NCI-H226 (cell line): ENCODE measurements at places on chromosomes 4 and X.
A peak's percentile ranks its signal among the peaks of the same experiment; 100 is the strongest.

- no peak for DNase-seq
Observed at GRCh38 chr4:5905714-5906113, 12.8 kb upstream of the CRMP1 start.

DNA sequence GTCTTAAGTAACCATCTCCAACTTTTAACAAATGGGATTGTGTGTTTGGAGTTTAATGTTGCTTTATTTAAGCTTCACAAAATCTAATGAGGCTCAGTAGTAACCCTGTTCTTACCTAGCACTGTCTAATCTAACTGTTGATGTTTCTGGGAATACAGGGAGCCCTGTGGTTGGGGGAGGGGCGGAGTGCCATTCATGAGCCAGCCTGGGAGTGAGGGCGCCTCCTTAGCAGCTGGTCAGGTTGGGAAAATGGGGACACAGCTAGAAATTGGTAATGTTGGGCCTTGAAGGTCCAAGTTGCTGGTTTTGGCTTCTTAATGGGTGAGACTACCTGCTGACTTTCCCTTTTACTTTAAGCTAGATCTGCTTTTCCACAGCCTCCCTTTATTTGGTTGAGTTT lies 22.9 kb upstream of the TADA2B start:
- DNase-seq: no peak

GRCh38 chr4:150387981-150388380 lies 194.0 kb upstream of the MAB21L2 start:
- no peak for DNase-seq

- peak; percentile 25 for DNase-seq
Observed at GRCh38 chr4:121428721-121429120, 47.9 kb upstream of the QRFPR start.

DNA sequence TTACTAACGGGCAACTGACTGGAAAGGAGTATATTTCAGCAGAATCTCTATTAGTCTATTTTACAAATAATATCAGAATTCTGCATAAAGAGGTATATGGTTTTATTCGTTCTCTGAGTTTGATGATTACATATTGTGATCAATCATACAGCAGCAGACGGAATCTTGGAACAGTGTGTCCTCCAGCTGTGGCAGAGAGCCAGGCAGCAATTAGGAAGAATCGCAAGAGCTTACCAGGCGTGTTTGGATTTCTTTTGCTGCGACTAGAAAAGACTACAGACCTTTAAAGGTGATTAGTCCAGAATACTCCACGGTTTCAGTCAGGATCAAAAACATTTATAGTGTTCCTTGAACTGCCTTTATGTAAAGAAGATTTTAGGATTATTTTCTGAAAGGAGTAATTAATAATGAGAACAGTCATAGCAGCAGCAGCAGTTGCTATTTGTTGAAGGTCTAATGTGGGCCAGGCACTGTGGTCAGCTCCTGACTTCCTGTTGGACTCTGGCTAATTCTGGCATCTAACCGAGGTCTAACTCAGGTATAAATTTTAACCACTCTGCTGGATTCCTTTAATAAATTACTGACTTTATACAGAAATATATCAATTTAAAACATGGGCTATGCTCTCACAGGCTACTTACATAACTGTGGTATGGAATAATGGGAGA lies 225.3 kb upstream of the CXorf66 start:
- DNase-seq: no peak

DNA sequence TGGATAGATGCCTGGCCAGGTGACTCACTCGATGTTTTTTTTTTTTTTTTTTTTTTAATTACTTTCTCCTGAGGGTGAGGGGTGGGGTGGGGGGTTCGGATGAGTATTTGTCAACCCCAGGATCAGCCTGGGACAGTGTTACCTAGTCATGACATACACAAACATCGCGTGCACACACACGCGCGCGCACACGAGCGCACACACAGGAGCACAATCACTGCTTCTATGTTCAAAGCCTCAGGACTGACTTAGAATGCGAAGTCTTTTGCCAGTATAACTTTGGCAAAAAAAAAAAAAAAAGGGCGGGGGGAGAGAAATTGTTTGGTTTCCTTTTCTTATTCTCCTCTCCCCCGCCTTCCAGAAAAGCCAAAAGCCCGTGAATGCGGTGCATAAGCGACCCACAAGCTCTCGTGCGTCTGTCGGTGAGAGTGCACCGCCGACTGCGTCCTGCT lies 115.0 kb upstream of the TEX13C start:
- no peak for DNase-seq

- no peak for DNase-seq
Observed at GRCh38 chrX:14883826-14884225, 10.6 kb downstream of the MOSPD2 start.

GRCh38 chr4:182955411-182955810 lies 38.2 kb upstream of the DCTD start:
- DNase-seq: no peak

DNA sequence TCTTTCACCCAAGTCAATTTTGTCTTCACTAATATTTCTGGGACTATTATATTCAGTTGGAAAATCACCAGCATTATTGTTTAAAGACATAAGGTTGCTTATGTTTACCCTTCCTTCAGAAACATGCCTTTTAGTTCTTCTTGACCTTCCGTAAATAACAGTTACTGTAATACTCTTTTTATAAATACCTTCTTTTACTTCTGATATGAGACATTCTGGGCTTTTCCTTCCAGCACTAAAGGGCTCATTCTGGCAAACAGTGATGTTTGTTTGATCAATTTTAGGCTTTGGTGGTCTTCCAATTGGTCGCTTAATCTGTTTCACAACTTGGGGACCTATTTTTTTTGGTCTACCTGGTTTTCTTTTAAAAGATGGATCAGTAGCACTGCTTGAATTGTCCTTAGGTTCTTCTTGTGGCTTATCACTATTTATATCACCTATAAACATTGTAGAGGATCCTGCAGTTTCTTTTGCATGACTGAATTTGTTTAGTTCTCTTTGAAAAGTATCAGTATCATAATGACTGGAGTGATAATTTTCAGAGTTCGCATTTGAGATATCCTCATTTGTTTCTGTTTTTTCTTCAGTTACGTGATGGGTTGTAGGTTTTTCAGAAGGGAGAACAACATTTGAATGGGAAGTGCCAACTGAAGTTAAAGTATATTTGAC lies 64.8 kb downstream of the NCAPG start:
- no peak for DNase-seq

- DNase-seq: no peak
Observed at GRCh38 chrX:15301924-15302323, 13.5 kb downstream of the ASB11 start.

GRCh38 chr4:54668014-54668611 lies 10.4 kb downstream of the KIT start:
- no peak for DNase-seq

DNA sequence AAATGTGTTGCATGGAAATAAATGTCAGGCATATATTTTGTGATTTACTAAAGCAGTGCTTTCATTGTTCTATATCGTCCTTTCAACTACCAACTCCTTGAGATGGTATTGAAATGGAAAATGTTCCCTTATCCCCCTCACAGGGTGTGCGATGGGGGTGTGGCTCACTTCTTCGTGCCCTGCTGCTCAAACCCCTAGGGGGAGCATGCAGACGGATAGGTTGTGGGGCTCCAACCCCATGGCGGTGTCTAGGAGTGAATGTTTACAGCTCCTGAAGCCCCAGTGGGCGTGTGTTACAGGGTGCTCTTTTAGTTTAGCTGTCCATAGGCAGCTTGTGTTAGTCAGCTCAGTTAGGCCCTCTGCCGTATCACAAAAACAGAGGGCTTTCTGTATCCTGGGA lies 287.7 kb upstream of the EMCN start:
- no peak for DNase-seq

DNA sequence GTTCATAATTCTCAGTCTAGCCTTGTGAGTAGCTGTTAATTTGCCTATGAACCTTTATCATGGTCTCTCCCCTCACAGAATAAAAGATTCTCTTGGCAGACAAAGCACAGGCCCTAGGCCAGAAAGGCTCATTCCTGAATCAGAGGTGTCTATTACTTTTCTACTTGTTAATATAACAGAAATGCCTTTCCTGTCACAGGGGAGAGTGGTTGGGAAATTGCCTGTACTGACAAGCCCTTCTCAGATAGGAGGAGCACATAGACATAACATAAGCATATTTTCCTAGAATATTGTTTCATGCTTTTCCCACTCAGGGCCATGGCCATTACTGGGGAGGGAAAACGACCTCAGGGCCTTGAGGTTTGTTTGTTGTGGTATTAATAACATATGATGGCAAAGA lies 308.3 kb downstream of the BMPR1B start:
- peak; percentile 37 for DNase-seq

DNA sequence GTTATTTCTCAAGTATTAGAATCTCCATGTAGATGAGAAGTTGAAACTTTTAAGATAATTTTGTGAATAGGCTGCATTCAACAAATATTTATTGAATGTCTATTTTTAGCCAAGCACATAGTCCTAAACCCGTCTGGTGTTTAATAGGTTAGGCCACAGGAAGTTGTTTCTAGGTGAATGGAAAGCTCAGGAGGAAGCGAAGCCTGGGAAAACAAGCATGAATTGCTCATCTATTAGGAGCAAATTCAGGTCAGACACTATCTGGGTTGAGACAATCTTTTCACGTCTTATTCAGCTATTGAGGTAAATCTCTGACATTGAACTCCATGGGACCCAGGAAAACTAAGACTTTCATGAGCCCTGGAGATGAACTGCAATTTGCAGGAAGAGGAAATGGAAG lies 43.1 kb upstream of the FREM3 start:
- DNase-seq: no peak

DNA sequence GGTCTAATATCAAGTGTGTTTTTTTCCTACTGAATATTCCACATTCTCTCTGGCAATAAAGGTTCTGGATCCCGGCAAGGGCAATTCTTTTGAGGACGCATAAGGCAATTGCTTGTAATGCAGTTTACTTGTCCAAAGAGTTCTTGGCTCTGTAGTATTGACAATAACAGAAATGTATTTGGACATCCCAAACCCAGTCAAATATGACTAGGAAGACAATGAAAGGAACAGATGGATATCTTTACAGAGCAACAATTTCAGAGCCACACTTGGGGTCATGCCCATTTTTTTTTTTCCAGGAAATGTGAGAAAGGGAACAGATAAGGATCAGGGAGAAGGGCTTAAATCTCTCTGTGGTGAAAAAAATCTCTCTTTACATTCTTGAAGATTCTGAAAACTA lies 12.2 kb downstream of the GK2 start:
- DNase-seq: no peak

DNA sequence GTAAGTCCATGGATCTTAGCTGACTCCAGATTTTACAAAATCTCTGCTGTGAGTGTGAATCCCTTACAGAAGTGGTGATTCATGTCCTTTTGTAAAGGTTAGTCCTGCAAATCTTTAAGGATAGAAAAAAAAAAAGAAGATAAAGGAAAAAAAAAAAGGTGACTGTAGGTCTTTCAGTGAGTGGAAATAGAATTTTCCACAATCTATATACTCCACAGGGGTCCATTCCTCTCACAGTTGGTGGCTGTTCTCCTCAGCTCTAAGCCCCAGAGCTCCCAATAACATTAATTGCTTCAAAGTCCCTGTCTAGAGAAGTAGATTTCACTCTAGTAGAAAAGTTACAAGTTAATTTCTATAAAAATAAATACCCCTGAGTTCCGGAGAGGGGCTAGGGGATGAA lies 189.1 kb downstream of the NDST4 start:
- no peak for DNase-seq

DNA sequence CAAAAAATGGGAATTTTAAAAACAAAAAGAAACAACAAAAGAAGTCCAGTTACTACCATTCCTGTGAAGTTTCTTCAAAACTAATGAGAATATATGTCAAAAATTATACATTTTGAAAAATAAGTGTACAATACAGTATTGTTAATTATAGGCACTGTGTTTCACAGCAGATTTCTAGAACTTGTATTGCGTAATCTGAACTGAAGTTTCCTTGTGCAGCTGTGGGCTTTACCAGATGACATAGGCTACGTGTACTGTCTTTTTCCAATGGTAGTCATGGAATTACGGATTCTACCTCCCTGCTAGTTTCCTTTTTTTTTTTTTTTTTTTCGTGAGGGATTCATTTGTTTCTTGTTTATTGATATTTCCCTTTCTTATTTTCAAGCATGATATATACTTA lies 113.8 kb upstream of the GABRA2 start:
- DNase-seq: no peak

DNA sequence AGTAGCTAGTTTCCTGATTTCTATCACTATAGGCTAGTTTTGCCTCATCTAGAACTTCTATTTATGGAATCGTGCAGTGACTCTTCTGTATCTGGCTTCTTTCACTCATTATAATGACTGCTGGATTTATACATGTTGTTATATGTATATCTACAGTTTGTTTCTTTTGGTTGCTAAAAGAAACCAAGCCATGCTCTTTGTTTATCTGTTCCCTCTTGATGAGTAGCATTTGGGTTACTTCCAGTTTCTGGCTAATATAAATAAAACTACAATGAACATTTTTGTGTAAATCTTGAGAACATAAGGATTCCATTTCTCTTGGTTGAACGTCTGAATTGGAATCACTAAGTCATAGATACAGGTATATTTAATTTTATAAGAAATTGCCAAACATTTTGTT lies 73.9 kb downstream of the ARHGAP24 start:
- DNase-seq: no peak

- peak; percentile 9 for DNase-seq
Observed at GRCh38 chr4:186844059-186844681, 120.5 kb upstream of the FAT1 start.

DNA sequence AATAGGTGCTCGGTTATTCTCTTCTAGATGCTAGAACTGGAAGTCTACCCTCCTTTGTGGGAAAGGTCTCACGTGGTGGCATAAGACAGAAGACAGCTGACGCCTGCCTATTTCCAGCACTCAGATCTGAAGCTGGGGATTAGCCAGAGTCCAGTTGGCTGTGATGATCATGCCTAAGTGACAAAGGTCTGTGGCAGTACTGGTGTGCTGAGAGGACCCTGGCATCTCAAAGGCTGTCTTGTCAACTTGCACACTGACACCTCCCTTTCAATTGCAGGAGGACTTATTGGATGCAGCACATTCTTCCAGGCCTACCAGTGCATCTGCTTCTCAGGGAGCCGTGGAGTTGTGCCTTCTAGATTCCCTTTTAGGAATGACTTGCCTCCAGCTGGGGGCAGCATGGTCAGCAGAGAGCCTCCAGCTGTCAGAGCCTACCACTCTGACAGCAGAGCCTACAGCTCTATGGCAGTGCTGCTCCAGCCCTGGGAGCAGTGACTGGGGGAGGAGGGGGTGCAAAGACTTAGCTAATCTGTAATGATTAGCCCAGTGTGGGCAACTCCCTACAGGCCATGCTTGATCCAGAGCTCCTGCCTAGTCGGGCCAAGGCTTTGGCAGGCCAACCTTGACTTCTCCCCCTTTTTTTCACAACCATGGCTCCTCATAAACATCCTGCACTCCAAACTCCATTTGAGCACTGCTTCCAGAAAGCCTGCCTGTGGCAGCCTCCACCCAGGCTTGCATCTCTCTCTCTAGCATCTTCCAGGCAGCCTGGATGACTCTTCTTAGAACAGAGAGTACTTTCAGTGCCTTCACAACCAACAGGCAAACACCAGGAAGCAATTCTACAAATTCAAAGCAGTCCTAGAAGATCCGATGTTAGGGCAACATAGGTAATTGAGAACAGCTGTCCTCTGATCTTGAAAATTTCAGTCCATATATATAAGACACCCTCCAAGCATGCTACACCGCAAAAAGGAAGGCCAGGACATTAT lies 13.8 kb upstream of the FGFBP2 start:
- no peak for DNase-seq
